ENCODE measurements at places on chromosomes 12 and 14. TPM values are rescaled to one million over a fixed set of nuclear protein-coding genes. Genes with fewer than 3 reads are reported as not detected.

The OR6C75 gene
- total RNA-seq, result not detected

The DDX54 gene
- total RNA-seq, result 56.8 TPM

DNA sequence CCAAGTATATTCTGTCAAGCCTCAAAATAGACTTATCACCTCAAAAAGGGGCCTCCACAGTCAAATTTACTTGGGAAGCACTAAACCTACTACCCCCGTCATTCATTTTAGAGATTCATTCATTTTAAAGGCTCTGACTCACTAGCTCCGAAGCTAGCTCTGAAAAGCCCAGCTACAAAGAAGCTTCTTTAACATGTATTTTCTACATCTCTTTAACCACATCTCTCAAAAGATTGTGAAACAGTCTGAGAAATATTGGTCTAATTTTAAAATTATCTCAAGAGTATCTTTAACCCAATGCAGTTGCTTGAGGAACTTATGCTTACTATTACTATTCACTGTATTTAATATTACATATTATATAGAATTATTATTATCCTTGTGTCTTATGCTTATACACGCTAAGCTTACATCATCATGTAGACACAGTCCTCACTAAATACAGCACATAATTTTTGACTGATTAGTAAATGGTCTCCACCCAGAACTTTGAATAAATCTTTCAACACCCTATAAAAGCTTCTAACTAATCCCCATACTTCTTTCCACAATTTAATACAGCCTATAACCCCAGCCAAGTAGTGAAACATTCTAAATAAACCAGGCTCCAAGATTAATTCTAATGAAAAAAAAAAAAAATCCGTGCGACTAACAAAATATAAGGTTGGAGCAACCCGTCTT lies 7.8 kb downstream of the NT5DC3 start:
- no peak for DNase-seq

DNA sequence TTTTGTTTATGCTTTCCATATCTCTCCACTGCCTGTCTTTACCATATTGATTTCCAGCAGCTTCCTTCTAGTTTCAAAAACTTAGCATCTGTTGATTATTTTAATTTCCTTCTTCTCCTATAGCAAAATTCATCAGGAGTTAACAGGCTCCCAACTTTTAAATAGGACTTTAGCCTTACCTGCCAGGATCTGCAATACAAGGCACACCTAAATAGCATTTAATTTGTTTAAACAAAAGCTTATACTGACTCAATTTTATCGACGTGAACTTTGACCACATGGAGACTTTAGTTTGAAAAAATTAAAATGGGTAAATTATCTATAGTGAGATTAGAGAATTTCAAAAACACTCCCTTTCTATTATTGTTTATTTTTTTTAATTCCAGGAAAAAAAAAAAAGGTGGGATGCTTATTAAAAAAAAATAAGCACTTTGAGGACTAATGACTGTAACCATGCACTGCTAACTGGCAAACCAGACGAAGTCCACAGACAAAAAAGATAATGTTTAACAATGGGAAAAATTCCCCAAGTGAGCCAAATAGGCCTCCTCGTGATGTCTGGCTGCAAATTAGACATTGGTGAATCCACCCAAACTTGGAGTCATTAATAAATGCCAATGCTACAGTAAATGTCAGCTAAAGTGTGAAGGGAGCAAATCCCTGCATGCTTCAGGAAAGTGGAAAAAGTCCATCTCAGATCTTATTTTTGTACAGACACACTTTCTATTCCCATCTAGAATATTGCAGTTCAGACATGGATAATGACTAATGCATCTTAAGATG lies 40.7 kb downstream of the RMST start:
- DNase-seq, result no peak

- no peak for DNase-seq
These were observed 41.2 kb upstream of the BCL11B start for GRCh38 chr14:99313234-99313633.

The EVL gene
- 660 TPM for total RNA-seq

- DNase-seq, result no peak
These were observed 60.6 kb upstream of the HECTD1 start for GRCh38 chr14:31268216-31268615.

- no peak for DNase-seq
These were observed 3.4 kb upstream of the PGAM5 start for GRCh38 chr12:132707241-132707640.

GRCh38 chr14:85731186-85731585 lies 201.2 kb downstream of the FLRT2 start:
- DNase-seq, result no peak

The TAS2R10 gene
- not detected for total RNA-seq

DNA sequence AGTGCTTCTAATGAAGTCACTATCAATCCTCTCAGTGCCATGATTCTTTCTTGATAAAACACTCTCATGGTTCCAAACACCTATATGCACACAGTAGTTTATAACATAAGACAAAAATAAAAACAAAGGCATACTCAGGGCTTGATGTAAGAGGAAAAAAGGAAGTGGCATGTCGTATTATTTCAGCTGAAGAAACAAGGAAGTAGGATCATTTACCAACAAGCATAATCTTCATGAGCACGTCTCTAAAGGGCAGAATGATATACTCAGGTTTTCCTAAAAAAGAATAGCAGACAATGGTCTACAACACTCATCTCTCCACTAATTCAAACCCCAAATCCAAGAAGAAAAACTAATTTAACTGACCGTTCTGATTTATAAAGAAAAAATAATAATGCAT lies 33.9 kb downstream of the NUMB start:
- no peak for DNase-seq

The LRTM2 gene
- total RNA-seq, result not detected

- DNase-seq, result no peak
These were observed 29.9 kb upstream of the TEX22 start for GRCh38 chr14:105368426-105368825.

The BBOF1 gene
- 1.8 TPM for total RNA-seq

DNA sequence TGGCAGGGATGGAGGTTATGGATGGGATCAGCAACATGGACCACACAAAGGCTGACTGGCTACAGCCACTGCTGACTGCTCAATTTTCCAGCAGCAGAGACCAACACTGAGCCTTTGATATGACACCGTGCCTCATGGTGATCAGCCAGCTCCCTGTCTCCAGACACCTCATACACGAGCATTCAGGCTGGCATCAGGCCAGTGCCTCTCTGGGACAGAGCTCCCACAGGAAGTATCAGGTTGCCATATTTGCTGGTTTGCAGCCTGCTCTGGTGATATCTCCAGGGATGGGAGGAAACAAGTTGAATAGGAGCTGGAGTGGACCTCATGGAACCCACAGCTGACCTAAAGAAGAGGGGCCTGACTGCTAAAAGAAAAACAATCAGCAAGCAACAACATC lies 471.2 kb upstream of the ATXN7L3B start:
- DNase-seq, result no peak

DNA sequence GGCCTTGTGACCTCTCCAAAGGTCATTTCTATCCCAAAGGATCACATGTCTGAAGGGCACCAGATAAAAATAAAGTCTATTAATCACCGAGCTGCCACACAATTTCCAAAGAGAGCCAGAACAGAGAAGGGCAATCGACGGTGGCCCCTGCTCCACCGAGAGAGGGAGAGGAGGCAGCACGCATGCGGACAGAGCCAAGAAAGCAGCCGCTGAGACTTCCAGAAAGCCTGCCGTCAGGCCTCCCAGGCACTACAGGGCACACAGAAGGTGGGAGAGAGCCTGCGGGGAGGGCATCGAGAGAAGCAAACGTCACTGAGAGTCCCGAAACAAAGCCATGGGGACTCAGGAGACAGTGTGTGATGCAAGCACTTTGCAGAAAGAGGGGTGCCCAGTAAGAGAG lies 182.0 kb downstream of the DPF3 start:
- DNase-seq, result no peak

The ZNF410 gene
- total RNA-seq, result 74.3 TPM

DNA sequence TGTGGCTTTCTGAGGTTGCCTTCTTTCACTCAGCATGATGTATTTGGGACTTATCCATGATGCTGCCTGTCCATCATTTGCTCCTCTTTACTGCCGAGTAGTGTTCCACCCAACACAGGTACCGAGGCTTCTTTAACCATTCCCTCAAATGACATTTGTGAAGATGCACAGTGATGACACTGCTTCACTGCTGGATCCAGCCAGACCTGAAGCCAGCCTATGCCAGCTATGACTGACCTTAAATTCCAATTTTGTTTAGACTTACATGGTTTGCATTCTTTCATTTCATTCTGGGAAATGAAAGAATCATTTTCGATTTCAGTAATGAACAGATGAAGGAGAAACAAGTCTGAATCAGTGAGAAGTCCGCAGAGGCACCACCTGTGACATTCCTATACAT lies 271.0 kb downstream of the AACS start:
- DNase-seq, result no peak

- no peak for DNase-seq
These were observed 216.7 kb upstream of the TMTC1 start for GRCh38 chr12:30000401-30000800.

The NEUROD4 gene
- not detected for total RNA-seq

- DNase-seq, result peak; percentile 73
These were observed 240.1 kb upstream of the OR4E1 start for GRCh38 chr14:21913759-21914158.

The NFYB gene
- 12.8 TPM for total RNA-seq

- DNase-seq, result no peak
These were observed 78.3 kb downstream of the AACS start for GRCh38 chr12:125143491-125143890.

DNA sequence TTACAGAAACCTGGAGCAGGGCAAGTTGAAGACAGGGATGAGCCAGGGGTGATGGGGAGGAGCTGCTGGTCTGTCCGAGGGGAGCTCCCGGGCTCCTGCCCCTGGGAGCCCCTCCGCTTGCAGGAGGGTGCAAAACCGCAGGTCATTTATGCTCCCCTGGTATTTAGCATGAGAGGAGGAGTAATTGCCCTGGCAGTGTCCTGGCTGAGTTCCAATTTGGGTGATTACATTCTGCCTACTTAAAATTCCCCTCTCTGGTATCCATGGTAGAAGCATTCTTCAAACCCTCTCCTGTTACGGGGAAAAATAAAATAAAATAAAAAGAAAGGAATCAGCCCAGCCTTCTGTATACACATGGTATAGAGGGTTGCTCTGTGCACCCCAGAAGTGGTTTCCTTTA lies 61.7 kb upstream of the VRK1 start:
- DNase-seq, result no peak

The PKP2 gene
- 0.31 TPM for total RNA-seq

DNA sequence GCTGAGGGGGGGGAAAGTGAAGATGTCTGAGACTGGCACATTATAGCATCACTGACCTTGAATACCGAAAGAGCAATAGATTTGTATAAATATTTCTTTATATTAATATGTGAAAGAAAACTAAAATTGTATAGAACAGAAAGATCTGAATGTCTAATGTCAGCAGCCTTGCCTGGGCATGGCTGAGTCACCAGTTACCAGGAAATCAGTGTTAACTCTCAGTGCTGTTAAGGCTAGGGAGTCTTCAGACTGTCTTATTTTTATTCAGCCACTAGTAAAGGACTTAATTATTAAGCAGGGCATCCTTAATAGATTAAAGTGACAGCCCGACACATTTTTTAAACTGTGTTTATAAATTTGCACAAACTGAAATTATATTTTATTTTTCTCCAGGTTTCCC lies 122.9 kb upstream of the AEBP2 start:
- DNase-seq, result no peak

DNA sequence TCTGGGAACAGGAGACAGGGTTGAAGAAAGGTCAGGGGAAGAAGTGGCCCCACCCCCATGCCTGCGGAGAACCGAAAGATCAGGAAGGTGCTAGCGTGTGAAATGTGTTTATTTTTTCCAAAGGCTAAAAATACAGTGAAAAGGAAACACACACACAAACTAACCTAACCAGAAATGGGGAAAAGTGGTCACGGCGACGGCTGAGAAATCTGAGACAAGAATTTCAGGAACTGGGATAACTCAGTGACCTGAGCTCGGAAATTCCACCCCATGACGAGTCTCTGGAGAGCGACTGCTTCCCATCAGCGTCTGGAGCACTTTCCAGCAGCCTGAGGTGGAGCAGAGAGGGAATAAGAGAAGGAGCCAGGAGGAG lies 16.6 kb upstream of the RND1 start:
- no peak for DNase-seq

GRCh38 chr12:34244608-34245007 lies 222.3 kb downstream of the ALG10 start:
- DNase-seq, result no peak

The HNF1A gene
- not detected for total RNA-seq
